Foreskin fibroblast (primary cell): ENCODE measurements at places on chromosomes 1 and 21.

- DNase-seq = no peak
Measured at GRCh38 chr21:14763695-14764064, 217.6 kb upstream of the SAMSN1 start.

- no peak for DNase-seq
Measured at GRCh38 chr1:156247460-156248322, at the start of gene PAQR6. TSS of gene PAQR6 (minus strand) at chr1:156248056. CDS start at chr1:156246731, 1,325 bp downstream.

DNA sequence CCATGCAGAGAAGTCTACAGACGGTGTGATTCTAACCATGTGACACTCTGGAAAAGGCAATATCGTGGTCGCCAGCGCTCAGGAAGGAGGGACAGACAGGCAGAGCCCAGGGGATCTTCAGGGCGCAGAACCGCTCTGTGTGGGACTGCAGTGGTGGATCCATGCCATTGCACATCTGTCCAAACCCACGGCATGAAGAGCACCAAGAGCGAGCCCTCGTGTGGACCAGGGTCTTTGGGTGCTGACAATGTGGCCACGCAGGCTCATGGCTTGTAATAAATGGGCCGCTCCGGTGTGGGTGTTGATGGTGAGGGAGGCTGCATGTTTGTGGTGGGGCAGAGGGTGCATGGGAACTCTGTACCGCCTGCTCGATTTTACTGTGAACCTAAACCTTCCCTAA is 25.3 kb upstream of the POFUT2 start:
- no peak for DNase-seq

- no peak for DNase-seq
Measured at GRCh38 chr1:48003741-48004531, 6.8 kb upstream of the TRABD2B start.
